ENCODE measurements at places on chromosomes 3 and 15. TPM values are rescaled to one million over a fixed set of nuclear protein-coding genes. Genes with fewer than 3 reads are reported as not detected.

GRK7 gene
- total RNA-seq = not detected

DNA sequence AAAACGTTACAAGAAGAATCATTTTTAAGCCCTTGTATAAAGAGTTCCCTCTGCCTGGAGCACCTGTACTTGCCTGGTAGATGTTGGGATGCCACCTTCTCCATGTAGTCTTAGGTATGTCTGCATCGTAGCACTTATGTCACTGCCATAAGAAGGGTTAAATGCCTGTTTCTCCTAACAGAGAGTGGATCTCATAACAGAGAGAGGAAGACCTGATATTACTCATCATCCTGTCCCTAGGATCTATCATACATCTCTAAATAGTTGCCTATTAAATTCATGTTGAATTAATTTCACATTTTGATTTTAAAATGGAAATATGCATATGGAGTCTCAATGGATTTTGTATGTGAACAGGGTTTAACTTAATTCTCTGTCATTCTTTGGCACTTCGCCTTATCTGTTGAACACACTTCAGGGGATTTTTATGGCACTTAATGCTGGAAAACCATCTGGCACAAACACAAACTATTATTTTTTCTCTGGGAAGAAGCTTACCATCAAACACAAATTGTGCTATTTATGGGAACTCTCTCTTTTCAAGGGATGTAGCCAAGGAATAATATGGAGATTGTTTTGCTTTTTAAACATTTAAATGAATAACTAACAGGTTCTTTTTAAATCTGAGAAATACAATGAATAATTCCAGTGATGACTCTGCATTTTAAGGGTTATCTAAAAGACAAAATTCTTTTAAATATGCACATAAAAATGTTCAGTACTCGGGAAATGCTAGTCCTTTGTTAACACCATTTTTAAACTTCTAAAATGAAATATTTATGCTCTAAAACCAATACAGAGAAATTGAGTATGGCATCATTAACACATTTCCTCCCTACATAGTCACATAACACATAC is 230.7 kb downstream of the ZNF385D start:
- no peak for DNase-seq

- DNase-seq = no peak
These were observed 339 bp downstream of the AMT start for GRCh38 chr3:49421890-49422378.

DNA sequence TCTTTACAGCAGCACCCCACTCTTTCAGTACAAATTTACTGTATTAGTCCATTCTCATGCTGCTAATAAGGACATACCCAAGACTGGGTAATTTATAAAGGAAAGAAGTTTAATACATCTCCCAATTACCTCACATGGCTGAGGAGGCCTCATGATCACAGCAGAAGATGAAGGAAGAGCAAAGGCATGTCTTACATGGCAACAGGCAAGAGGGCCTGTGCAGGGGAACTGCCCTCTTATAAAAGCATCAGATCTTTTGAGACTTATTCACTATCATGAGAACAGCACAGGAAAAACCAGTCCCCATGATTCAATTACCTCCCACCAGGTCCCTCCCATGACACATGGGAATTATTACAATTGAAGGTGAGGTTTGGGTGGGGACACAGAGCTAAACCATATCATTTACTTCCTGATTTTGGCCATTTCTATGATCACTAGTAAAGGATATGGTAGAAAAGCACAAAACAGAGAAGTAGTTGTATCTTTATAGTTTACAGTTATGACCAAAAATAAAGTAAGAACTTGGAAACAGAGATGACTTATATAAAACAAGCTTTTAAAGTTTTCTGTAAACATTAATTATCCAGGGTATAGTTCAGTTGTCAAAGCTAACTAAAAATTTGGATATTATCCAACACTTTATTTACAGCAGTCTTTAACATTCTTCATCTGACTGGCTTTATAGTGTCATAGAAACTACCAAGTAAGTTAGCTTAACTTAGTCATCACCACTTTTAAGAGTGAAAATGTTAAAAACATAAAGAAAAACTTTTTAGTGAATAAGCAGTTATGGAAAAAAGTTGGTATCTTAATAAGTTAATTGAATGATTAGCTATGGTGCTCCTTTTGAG is 40.2 kb downstream of the P2RY1 start:
- DNase-seq = no peak

ZDHHC23 gene
- total RNA-seq = 10.9 TPM

Measured in left lung (tissue), 14 donors.